ENCODE measurements at places on chromosomes 11 and 22.

- no peak for DNase-seq
Measured at GRCh38 chr11:129960216-129961214, 42.1 kb downstream of the PRDM10 start.

- no peak for DNase-seq
Measured at GRCh38 chr22:46507451-46508425, 29.7 kb downstream of the CELSR1 start.

DNA sequence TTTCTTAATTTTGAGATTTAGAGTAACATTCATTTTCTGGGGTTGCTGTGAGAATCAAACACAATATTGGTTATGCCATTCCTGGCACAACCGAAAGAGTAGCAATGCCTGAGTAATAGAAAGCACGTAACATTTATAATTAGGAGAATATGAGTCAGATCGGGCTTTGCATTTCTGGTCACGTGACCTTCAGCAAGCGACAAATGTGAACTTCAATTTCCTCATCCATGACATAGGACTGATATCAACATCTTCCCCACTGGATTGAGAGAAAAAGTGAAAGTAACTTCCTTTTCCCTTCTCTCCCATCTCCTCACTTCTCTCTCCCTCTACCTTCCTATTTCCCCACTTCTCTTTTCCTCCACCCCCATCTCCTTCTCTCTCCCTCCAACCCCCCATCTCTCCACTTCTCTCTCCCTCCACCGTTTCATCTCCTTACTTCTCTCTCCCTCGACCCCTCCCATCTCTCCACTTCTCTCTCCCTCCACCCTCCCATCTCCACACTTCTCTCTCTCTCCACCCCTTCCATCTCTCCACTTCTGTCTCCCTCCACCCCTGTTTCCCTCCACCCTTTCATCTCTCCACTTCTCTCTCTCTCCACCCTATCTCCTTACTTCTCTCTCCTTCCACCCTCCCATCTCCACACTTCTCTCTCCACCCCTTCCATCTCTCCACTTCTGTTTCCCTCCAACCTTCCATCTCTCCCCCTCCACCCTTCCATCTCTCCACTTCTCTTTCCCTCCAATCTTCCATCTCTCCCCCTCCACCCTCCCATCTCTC, 33.5 kb upstream of the CAT start:
- DNase-seq: no peak

DNA sequence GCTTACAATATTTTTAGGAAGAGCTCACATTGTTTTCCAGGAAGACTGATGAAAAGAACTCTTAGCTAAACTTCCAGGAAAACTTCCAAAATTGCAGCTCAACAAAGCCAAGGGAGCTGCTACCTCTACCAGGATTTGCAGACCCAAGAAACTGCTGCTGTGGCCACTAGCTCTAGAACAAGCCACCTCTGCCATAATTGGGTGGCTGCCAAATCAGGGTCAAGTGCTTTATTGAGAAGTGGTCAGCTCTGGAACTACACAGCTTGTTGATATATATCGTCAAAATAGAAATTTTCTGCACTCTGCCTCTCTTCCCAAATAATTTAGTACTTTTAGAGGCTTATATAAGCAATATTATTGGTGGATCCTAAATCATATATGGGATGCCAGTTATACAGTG, 371.8 kb upstream of the CHORDC1 start:
- no peak for DNase-seq

DNA sequence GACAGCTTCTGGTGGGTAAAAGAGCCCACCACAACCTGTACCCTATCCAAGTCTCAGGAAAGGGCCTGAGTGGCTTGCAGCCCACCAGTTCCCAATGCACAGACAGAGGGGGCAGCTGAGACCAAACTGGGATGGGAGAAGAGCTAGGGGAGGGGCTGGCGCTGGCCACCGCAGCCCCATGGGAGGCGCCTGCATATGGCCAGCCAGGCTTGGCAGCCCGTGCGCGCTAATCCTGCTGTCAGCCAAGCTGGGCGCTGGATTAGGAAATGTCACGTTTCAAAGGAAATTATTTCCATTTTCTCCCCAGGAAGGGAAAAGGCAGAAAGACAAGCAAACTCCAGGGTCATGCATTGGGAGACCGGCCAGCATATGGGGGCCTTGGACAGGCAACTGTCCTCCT, 236.8 kb downstream of the BUD13 start:
- DNase-seq: peak; percentile 27

GRCh38 chr22:17366830-17367229, 2.4 kb upstream of the CECR2 start:
- DNase-seq: peak; percentile 17

GRCh38 chr11:2256951-2257700, 13.3 kb downstream of the ASCL2 start:
- no peak for DNase-seq

Data from NCI-H446 (cell line).